ENCODE measurements at places on chromosomes 1 and 21.
A peak's percentile ranks its signal among the peaks of the same experiment; 100 is the strongest.

DNA sequence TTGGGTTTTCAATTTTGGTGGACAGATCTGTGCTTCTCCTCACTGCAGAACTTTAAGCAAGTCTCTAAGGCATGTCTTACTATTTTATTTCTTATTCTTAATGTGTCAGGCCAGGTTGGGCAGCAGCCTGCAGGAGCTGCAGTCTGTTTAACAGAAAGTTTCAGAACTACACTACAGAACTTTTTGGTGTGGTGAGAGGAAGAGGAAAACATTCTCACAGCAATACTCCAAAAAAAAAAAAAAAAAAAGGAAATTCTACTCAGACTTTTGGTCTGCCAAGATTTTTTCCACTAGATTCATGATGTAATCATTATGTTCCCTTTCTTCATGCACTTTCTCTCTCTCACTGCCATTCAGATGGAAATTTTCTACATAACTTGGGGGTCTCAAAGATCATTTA is 255.2 kb downstream of the COL11A1 start:
- no peak for DNase-seq

GRCh38 chr1:231694465-231695077 is 68.0 kb downstream of the DISC1 start:
- no peak for DNase-seq

DNA sequence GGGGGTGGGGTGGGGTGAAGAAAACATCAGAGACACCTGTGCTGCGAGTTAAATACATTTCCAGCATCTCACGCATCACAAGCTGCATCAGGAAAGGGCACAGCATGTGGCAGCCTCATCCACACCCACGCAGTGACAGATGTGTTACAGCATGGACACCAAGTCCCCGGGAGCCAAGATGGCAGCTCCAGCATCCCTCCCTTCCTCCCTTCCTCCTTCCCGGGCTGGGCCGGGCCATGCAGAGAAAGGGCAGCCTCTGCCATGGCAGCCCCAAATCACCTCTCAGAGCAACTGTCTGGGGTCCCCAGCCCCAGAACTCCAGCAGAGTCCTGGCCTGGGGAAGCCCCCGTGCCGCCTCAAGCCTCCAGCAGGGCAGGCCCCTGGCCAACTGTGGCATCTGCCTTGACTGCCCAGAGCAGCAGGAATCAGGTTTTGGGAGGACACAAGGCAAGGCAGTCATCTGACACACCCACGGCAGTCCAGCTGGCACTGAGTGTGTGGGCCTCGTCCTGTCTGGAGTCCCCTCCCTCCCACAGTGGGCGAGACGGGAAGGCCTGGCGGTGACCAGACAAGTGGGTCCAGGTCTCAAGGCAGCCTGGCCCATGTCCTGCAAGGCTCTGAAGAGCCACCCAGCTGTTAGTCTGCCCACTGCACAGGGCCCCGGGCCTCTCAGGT is 6.2 kb downstream of the SMIM1 start:
- no peak for DNase-seq

GRCh38 chr1:5985250-5985649 is 7.0 kb downstream of the NPHP4 start:
- no peak for DNase-seq

DNA sequence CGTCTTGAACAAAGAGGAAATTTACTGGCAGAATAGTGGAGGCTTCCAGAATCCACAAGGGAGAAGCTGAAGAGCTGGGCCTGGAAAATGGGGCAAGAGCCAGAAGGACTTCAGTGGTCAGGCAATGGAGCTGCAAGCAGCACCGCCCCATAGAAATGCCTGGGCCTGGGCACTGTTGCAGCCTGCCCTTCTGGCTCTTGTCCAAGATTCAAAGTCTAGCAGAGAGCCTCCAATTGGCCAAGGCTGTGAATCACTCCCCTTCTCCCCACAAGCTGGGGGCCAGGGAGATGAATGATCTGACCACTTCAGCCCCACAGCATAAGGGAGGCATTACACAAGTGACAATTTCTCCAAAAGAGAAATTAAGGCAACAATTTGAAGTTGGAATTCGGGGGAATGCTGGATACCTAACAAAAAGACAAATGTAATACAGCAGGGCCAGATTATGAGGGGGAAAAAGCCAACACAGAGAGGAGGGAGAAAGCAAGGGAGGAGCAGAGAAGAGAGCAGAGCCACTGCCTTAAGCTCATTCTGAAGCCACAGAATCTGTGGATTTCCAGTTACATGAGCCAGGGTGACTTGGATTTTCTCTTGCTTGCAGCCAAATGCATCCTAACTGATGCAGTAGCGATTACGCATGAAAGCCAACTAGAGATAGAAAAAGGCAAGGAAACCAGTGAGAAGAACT is 80.3 kb downstream of the LRIG2 start:
- DNase-seq = no peak

DNA sequence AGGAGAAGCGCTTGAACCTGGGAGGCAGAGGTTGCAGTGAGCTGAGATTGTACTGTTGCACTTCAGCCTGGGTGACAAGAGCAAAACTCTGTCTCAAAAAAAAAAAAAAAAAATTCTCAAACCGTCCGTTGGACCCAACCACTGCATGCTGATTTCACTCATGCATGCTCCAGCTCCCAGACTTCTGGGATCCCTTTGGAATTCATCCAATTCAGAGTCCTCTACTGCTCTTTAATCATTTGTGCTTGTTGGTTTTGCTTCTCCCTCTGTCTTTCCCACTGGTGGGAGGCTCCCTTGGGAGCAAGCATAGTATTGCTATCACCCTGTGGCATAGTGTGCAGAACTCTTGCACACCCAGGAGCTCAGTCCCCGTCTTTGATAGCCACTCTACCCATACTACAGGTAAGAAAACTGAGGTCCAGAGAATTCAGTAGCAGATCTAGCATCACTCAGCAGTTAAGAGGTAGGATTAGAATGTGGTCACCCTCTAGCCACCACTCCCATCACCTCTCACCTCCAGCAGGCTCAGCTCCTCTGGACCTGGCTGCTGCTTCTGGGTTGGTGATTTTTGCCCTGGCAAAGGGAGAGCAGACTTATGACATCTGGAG is 3.1 kb upstream of the LMNA start:
- DNase-seq = no peak

- no peak for DNase-seq
These were observed 69.5 kb downstream of the MAN1C1 start for GRCh38 chr1:25685938-25686665.

GRCh38 chr21:29638138-29638537 is 301.7 kb downstream of the GRIK1 start:
- no peak for DNase-seq

GRCh38 chr1:224253721-224254120 is 70.7 kb downstream of the DEGS1 start:
- DNase-seq = no peak

DNA sequence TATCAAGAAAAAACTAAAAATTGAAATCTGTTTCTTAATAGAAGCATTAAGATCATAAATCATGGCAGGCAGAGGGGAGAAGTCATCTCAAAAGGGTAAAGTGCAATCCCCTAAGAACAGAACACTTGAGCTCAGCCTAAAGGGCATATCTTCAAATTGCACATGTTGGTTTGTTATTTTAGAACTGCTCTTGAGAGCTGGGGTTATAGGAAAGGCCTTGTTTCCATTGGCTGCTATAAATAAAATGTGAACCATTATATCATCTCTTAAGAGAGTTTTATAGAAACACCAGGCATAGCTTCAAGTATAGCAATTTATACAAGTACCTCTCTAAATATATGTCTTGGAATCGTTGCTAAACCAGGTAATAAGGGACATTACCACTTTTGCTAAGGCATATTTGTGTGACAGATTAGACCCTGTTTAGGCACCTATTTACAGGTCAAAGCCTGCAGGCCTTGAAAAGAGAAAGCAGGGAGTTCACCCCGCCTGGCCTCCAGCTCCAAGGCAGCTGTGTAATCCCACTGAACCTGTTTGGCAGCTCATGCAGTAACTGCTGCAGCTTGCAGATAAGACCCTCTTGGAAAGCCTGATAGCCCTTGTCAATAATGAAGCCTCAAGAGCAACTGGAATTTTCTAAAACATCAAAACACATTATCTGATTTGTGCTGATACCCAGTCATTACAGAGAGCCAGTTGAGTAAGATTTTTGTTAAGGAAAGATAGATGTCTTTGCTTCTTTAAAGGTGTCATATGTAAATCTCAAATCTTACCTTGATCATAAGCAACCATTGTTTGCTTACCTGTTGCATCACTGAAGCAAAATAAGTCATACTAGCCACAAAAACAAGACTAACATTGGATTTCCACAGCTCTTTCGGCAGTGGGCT is 24.2 kb upstream of the SYDE2 start:
- no peak for DNase-seq

DNA sequence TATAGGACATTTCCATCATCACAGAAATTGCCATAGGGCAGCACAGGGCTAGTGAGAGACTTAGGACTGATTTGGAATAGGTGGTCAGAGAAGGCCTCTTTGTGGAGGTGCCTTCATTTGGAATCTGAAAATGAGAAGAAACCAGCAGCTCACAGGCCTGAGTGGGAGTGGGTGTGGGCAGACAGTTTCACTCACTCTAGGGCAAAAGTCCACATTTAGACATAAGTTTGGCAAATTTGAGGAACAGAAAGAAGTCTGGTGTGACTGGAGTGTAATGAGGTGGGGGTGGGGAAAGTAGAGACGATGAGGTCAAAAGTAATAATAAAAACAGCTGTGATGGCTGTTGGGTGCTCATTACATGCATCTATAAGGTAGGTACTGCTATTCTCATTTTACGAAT is 22.4 kb upstream of the BCAR3 start:
- DNase-seq = no peak

DNA sequence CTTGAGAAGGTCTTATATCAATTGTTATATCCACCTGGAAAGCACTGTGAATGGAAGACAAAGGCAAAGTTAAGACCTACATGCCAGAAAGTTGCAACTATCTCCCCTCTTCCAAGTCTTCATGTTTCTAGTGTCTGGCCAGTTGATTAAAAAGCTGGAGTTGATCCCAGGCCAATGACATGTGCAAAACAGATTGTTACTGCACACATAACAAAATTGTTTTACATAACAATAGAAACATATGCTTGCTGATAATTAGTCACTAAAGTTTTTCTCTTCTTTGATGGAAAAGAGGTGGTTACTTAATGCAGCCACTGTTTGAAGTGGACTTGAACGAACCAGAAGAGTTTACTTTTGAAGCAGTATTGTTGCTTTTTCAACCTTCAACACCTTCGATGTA is 158.2 kb downstream of the TGFBR3 start:
- no peak for DNase-seq

DNA sequence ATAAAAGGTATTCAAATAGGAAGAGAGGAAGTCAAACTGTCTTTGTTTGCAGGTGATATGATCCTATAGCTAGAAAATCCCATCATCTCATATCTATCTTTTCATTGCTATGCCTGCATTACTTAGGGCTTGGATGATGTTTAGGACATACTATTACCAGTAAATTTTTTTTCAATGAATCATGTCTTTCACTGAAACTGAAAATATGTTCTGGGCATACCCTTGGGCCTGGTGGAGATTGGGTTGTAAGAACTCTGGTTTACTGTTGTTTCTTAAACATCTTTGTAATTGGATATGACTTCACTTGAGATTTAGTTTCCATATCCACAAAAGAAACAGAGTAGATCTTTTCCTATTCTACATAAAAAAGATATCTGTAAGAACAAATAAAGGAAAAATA is 502.2 kb upstream of the PRMT6 start:
- DNase-seq = no peak

DNA sequence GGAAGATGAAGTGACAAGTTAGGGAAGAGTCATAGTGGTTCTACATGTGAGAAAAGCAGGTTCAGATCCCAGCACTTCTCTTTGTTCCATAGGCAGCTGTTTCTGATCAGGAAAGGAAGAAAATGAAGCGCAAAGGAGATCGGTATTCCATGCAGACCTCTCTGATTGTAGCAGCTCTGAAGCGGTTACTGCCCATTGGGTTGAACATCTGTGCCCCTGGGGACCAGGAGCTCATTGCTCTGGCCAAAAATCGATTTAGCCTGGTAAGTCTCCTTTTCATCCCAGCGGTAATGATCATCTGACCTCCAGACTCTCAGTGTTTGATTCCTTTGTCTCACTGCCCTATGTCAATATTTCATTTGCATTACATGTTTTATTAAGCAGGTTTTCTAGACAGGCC is 173.6 kb downstream of the ZP4 start:
- DNase-seq = no peak

- no peak for DNase-seq
These were observed 282.5 kb downstream of the PTBP2 start for GRCh38 chr1:97004054-97004453.

- DNase-seq = no peak
These were observed 9.0 kb downstream of the SH2D2A start for GRCh38 chr1:156807627-156808026.

- DNase-seq = no peak
These were observed 3.4 kb downstream of the CASQ2 start for GRCh38 chr1:115765091-115765490.

DNA sequence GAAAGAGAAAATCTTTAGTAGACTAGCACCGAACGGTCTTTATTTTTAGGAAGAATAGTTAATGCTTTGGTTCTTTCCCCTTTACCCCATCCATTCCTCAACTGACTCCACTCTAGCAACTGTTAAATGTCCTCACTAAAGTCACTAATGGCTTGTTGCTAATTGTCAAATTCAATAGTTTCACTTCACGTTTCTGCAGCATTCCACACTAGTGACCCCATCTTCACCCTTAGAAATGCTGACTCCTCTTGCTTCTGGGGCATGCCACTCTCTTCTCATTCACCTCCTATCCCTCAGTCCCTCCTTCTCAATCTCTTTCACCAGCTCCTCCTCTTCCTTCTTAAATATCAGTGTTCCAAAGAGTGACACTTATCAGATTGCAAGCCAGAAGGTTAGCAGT is 19.4 kb upstream of the CADM3 start:
- DNase-seq = no peak

DNA sequence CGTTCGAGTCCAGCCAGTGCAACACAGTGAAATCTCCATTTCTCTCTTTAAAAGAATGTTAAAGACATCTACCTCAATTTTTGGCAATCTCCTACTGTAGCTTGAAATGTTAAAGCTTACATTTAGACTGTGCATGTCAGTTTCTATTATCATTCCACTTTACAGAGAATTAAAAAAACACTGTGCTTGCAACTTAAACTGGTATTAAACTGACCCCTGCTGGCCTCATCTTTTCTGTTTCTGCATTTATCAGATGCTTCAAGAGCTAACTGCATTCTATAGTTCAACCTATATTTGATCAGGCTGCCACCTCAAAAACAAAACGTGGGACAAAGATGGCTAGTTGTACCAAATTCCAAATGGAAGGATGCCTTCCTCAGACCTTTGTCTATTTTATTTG is 226.5 kb downstream of the SMYD3 start:
- no peak for DNase-seq

- peak; percentile 81 for DNase-seq
These were observed 81.6 kb downstream of the CCDC185 start for GRCh38 chr1:223474804-223475203.

GRCh38 chr1:108570128-108570527 is 10.2 kb downstream of the EEIG2 start:
- DNase-seq = no peak

DNA sequence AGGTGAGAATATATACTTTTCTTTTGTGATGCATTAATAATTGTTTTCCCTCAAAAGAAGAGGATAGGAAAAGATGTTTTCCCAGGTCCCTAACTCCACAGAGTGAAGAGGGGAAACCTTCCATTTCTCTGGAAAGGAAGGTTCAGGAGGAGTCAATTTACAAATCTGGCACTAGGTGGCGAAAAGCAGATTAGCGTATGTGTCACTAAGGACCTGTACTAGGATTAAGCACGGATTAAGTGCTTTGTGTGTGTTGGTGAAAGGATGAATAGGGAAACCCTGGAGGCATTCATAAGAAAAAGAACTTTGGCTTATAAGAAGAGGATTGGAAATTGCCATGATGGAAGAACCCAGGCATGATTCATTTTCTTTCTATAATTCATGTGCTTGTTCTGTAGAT is 410.1 kb upstream of the PLXNA2 start:
- DNase-seq = no peak

- DNase-seq = no peak
These were observed 293.9 kb upstream of the PROX1 start for GRCh38 chr1:213693864-213694263.

Data from lower leg skin (tissue), 4 donors.